NCI-H1417 treated with DMSO at 0.1 percent for 48 hours (cell line): ENCODE measurements at places on chromosomes 16 and 17.

DNA sequence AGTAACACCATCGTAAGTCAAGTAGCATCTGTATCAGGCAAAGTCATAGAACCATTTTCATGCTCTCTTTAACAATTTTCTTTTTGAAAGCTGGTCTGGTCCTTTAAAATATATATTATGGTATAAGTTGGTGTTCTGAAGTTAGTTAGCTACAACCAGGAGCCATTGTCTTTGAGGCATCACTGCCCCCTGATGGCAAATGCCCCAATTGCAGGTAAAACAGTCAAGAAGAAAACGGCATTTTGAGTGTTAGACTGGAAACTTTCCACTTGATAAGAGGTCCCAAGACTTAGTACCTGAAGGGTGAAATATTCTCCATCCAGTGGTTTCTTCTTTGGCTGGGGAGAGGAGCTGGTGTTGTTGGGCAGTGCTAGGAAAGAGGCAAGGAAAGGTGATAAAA, 14.1 kb downstream of the TP53 start:
- no peak for DNase-seq

DNA sequence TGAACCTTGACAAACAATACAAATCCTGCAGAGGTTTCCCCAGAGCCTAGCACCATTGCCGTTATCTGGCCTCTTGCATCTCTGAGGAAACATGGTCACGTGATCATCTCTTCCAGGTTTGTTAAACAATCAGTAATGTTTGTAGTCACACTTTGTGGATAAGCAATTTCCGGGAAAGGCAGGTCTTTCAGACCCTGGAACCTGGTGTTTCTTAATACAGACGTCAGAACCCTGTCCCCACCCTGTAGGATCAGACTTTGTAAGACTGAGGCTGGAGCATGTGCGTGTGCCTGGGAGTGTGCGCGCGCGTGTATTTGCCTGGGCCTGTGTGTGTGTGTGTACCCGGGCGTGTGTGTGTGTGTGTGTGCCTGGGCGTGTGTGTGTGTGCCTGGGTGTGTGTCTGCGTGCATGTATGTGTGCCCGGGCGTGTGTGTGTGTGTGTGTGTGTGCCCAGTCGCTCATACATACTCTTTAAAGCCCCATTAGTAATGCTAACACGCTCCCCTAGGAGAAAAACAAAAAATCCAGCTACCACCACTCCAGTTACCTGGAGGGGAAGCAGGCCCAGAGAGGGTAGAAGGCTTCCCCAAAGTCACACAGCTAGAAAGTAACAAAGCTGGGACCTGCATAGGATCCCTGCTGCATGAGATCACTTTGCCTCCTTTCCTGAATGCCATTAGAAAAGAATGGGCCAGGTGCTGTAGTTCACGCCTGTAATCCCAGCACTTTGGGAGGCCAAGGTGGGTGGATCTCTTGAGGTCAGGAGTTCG, 5.3 kb downstream of the CTNS start:
- no peak for DNase-seq

- no peak for DNase-seq
Observed at GRCh38 chr17:75078284-75079022, 9.3 kb upstream of the SLC16A5 start.

GRCh38 chr17:76593959-76594358, 8.3 kb upstream of the ST6GALNAC2 start:
- DNase-seq, result no peak

GRCh38 chr16:77220427-77220826, 21.2 kb downstream of the SYCE1L start:
- no peak for DNase-seq

DNA sequence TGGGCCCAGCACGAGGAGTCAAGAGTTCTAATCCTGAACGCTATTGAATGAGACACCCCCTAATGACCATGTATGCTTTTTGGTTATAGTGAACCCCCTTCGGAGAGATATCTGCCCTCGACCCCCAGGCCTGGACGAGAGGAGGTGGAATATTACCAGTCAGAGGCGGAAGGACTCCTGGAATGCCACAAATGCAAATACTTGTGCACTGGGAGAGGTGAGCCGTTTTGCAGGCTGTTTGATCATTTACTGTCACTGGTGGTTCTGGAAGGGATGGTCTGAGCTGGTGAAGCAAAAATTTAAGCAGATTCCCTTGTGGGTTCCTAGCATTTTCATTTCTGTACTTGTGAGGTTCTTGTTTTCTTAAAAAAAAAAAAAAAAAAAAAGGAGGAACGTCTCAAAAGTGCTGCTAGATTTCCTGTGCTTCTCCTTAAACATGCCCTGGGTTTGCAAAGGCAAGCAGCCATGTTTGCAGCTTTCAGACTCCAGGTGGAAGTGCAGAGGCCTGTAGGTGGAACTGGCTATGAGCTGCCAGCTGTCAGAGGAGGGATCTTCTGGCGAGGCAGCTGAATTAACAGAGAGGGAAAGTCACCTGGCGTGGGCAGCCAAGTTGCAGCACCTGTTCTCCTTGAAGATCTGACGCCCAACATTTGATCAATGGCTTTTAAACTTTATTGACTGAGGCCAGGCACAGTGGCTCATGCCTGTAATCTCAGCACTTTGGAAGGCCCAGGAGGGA, 3.5 kb downstream of the MARVELD3 start:
- no peak for DNase-seq

DNA sequence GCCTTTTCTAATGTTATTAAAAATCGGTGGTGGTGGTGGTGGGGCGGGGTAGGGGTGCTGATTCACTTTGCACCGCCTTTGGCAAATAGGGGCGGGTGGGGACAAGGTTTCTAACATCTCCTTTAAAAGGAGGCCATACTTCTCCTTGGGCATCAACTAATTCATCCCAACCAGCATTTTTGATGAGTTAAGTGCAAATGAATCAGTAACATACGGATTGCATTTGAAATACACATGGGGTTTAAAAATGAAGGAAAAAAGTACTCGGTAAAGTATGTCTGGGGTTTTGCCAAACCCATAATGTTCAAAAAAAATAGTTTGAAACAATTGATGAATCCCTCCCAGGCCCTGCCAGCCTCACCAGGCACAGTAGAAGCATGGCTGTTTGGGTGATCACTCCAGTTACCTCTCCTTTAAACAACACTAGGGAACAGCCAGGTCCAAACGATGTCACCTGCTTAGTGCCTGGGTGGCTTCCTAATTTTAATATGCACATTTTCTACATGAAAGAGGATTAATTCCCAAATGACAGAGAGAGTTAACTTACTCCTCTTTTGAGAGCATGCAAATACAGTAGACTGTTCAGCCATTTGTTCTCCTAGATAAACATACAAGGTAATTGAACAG, 107.2 kb downstream of the ANKFN1 start:
- no peak for DNase-seq

DNA sequence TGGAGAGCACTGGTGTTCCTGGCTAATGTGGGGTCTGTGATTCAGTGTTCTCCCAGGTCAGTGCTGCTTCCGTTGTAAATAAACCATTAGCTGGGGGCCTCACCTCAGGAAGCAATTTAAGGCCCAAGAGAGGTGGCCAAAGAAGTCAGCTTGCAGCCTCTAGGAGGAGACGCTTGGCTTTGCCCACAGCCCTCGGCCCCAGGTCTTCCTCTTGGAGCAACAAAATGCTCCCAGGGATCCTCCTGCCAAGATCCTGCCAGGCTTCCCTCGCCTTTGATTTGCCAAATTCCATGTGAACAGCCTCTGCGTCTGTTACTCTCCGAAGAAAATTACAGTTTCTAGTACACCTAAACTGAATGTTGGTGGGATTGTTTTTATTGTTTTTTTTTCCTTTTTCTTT, 62.4 kb upstream of the TBX2 start:
- DNase-seq, result no peak

GRCh38 chr17:51801626-51802025, 356.9 kb downstream of the CA10 start:
- DNase-seq, result no peak

GRCh38 chr17:37532756-37533155, 43.1 kb downstream of the DUSP14 start:
- no peak for DNase-seq

DNA sequence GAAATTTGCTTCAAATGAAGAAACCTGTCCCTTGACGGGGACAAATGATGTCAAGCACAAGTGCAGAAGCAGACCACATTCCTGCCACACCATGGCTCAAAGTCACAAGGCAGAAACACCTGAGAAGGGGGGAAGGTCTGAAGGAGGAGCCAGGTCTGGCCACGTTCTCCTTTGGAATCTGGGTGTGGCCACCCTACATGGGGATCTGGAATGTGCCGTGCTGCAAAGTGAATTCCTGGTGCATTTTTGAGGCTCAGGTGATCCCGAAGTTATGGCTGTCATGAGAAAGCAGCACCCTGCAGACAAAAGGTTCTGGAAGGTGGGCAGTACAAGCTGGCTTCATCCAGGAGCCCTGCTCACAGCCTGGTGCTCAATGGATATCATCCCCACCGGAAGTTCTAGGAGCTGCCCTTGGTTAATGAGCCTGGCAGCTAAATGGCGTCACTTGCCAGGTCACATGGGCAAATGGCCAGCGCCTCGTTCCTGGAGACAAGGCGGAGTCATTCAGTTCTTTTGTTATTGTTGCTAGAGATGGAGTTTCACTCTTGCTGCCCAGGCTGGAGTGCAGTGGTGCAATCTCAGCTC, 20.1 kb upstream of the ADCY9 start:
- DNase-seq, result no peak

- no peak for DNase-seq
Observed at GRCh38 chr17:13699261-13699660, 97.5 kb upstream of the HS3ST3A1 start.

GRCh38 chr16:84545114-84545737, 40.8 kb upstream of the MEAK7 start:
- DNase-seq, result no peak

DNA sequence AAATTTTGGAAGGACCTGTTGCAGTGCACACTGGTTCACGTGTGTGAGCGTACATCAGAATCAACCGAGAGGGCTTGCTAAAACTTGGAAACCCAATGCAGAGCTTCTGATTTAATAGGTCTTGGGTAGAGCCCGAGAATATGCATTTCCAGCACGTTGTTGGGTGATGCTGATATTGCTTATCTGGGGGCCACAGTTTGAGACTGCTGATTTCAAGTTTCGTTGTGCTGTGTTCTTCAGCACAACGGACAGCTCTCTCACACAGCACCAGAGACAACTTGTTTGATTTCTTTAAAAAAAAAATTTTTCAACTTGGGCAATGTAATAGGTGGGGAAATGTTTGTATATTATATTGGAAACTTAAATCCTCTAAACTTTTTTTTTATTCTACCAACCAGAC, 9.4 kb downstream of the OR4D2 start:
- no peak for DNase-seq
